CD4-positive, alpha-beta memory T cell (primary cell): ENCODE measurements at places on chromosomes 5 and 9. TPM values are rescaled to one million over a fixed set of nuclear protein-coding genes. Genes with fewer than 3 reads are reported as not detected.

DNA sequence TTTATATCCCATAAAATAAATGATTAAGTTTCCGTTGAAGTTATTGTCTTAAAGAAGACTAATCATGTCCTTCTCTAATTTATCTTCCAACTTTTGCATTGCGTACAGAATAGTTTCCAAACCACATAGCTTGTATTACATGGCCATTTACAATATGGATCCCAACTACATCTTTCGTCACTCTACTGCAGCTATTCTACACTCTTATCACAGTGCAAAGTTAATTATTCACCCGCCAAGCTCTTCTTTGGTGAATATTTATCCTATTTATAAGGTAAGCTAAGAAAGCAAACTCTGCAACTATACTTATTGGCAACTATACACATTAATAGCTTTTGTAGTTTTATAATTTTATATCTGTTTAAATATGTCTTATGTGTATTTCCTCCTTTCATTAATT, 75.9 kb upstream of the ADAMTS19 start:
- H3K4me1 ChIP-seq, result no peaks in the 10 kb centered on the region
- no peak overlapping the region for H3K4me3 ChIP-seq
- no peaks in the 10 kb centered on the region for H3K36me3 ChIP-seq
- DNase-seq, result no peak
- H3K27ac ChIP-seq, result no peak overlapping the region

- no peaks in the 10 kb centered on the region for H3K27me3 ChIP-seq
- peaks cover 4% of the 10 kb centered on the region for H3K36me3 ChIP-seq
- peaks cover 29% of the 10 kb centered on the region for H3K4me1 ChIP-seq
These were observed 20.7 kb downstream of the EHMT1 start for GRCh38 chr9:137639303-137640051.

The IGIP gene
- 0.27 TPM for polyA plus RNA-seq

DNA sequence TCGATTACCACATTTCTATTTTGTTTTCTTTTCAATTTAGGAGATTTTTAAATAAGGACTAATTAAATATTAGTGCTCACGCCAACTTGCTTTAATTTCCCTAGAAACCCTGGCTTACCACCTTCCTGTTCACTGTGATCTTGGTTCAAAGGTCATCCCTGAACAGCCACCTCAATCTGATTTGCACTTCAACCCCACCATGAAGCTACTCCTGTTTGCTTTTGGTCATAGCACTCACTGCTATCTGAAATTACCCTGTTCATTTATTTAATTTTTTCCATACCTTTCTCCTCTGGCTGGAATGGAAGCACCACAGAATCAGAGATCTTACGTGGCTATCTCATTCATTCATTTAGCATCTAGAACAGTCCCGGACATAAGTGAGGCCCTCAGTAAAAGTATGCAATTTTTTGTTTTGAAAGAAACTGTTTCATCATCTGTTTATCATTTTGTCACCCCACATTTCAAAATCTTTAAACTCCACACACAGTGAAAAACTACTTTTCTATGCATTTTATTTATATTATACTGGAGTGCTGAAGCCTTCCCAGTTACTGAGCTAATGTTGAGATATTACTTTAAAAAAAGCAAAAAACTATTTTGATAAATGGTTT, 17.2 kb upstream of the ADAMTSL1 start:
- H3K4me1 ChIP-seq, result no peaks in the 10 kb centered on the region
- H3K27me3 ChIP-seq, result no peaks in the 10 kb centered on the region
- H3K36me3 ChIP-seq, result no peaks in the 10 kb centered on the region
- no peak overlapping the region for H3K27ac ChIP-seq
- H3K4me3 ChIP-seq, result no peak overlapping the region

GRCh38 chr5:159928122-159928909, 12.0 kb downstream of the ADRA1B start:
- H3K27me3 ChIP-seq, result peaks cover 4% of the 10 kb centered on the region
- H3K4me3 ChIP-seq, result no peak overlapping the region
- H3K36me3 ChIP-seq, result no peaks in the 10 kb centered on the region
- no peaks in the 10 kb centered on the region for H3K4me1 ChIP-seq
- no peak for DNase-seq

GRCh38 chr5:113226116-113226736, 208.6 kb downstream of the TSSK1B start:
- no peaks in the 10 kb centered on the region for H3K27me3 ChIP-seq
- H3K4me3 ChIP-seq, result no peak overlapping the region
- H3K4me1 ChIP-seq, result no peaks in the 10 kb centered on the region
- DNase-seq, result no peak
- no peaks in the 10 kb centered on the region for H3K36me3 ChIP-seq
- no peak overlapping the region for H3K27ac ChIP-seq

DNA sequence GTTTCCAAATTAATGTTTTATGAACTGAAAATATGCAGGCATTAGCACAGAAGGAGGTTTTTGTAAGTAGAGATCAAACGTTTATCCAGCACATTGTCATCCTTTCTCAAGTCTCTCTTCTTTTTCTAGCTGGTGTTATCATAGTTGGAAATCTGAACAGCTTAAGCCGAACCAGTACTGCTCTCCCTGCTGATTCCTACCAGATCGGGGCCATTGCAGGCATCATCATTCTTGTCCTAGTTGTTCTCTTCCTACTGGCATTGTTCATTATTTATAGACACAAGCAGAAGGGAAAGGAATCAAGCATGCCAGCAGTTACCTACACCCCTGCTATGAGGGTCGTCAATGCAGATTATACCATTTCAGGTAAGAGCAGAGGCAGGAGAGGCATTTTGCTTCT, 72.1 kb upstream of the PRRC1 start:
- H3K27me3 ChIP-seq, result no peaks in the 10 kb centered on the region
- H3K4me3 ChIP-seq, result no peak overlapping the region
- no peaks in the 10 kb centered on the region for H3K36me3 ChIP-seq

DNA sequence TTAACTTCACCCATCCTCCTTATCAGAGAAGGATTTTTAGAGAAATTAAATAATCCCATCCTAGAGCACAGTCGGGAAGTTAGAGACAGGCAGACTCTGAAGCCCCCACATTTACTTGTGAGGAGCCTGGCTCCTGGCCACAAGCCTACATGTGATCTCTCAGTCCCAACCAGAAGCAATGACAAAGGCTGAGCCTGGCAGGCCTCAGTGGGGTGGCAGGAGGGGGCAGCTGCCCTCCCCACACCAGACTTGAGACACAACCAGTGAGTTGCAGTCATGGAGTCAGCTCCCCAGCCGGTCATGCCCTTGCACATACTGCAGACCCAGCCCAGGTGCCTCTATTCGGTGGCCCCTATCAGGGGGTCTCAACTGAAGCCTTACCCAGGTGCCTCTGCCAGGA, 11.0 kb downstream of the NAIF1 start:
- H3K4me1 ChIP-seq, result peaks cover 10% of the 10 kb centered on the region
- DNase-seq, result no peak
- no peak overlapping the region for H3K4me3 ChIP-seq
- H3K27me3 ChIP-seq, result no peaks in the 10 kb centered on the region
- H3K27ac ChIP-seq, result no peak overlapping the region

DNA sequence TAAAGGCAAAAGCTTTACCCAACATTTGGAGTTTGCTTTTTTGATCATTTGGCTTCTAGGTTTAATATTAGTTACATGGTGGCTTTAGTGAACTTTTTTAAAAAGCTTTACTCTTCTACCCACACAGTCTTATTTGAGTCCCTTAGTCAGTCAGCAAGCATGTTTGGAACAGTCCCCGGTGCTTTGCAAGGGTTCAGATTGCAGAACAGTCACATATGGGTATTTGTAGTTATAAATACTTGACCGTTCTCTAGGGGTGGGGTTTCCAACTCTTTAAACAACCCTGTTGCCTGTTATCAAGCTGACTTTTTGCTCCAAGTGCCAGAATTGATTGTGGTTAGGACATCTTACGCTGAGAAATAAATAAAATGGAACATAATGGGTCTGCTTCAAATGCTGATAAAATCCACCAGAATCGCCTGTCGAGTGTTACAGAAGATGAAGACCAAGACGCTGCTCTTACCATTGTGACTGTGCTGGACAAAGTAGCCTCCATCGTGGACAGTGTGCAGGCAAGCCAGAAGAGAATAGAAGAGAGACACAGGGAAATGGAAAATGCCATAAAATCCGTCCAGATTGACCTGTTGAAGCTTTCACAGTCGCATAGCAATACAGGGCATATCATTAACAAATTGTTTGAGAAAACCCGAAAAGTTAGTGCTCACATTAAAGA, at the start of gene CAVIN4:
TSS of gene CAVIN4 (plus strand) at position 304 of the 673 bp plus-strand sequence. CDS start at position 369, 65 bp downstream.
- no peak for DNase-seq
- H3K4me3 ChIP-seq, result no peak within 1 kb of the TSS
- H3K27me3 ChIP-seq, result no peaks in the 10 kb centered on the region
- H3K4me1 ChIP-seq, result no peaks in the 10 kb centered on the region
- no peaks in the 10 kb centered on the region for H3K36me3 ChIP-seq

DNA sequence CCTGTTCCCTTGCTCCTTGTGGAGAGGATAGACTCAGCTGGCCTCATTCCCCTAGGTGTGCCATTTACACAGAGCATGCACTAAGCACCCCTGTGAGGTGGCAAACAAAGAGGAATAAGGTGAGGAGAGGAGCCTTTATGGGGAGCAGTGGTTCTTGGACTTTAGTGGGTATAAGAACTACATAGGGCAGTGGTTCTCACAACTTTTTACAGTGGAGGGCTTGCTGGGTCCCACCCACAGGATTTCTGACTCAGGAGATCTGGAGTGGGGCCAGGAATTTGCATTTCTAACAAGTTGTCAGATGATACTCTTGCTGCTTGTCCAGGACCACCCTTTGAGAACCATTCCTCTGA, 42.0 kb downstream of the CSF1R start:
- H3K36me3 ChIP-seq, result peaks cover 82% of the 10 kb centered on the region
- no peak for DNase-seq
- peaks cover 11% of the 10 kb centered on the region for H3K4me1 ChIP-seq

GRCh38 chr5:31366941-31367340, 165.0 kb downstream of the DROSHA start:
- no peaks in the 10 kb centered on the region for H3K27me3 ChIP-seq
- H3K27ac ChIP-seq, result no peak overlapping the region
- no peak overlapping the region for H3K4me3 ChIP-seq
- no peaks in the 10 kb centered on the region for H3K36me3 ChIP-seq
- no peak for DNase-seq
- no peaks in the 10 kb centered on the region for H3K4me1 ChIP-seq

- H3K27me3 ChIP-seq, result no peaks in the 10 kb centered on the region
- H3K36me3 ChIP-seq, result no peaks in the 10 kb centered on the region
- no peak overlapping the region for H3K4me3 ChIP-seq
- no peak for DNase-seq
These were observed 33.1 kb upstream of the SPIN1 start for GRCh38 chr9:88355166-88355565.

DNA sequence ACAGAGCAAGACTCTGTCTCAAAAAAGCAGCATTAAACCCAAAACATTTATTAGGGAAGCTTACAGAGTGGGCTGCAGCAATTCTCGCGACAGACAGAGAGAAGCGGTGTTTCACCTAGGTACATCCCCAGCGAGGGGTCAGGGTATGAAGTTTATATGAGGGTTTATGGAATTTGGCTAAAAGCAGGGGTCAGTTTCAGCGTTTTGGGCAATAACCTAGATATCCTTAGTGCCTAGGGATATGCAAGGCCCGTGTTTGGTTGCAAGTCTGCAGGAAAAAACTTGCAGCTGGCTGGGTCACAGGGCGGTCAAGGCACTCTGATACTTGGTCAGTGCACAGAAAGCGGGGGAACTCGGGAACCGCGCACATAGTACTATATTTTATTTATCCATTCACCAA, 649 bp upstream of the GLE1 start:
- H3K4me1 ChIP-seq, result peaks cover 21% of the 10 kb centered on the region
- peaks cover 13% of the 10 kb centered on the region for H3K36me3 ChIP-seq
- H3K4me3 ChIP-seq, result no peak overlapping the region
- H3K27me3 ChIP-seq, result no peaks in the 10 kb centered on the region
- no peak for DNase-seq

DNA sequence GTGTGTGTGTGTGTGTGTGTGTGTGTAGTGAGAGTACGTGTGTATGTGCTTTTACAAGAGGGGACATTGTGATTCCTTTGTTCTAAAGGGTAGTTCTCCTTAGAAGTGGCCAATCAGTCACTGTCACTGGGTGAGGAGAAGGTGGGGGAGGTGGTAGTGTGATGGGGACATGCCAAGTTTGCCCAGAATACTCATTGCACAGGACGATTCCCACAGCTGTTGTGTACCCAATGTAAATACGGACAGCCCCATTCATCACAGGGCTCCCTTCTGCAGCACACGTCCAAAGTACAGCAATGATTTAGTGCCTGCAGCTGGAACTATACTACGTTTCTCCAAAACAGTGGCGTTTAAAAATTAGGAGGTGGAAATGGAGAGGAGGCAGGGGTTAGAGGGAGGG, 287.8 kb downstream of the TLR4 start:
- no peak overlapping the region for H3K4me3 ChIP-seq
- H3K27me3 ChIP-seq, result no peaks in the 10 kb centered on the region
- DNase-seq, result no peak
- no peaks in the 10 kb centered on the region for H3K36me3 ChIP-seq

The PCA3 gene
- polyA plus RNA-seq, result not detected

DNA sequence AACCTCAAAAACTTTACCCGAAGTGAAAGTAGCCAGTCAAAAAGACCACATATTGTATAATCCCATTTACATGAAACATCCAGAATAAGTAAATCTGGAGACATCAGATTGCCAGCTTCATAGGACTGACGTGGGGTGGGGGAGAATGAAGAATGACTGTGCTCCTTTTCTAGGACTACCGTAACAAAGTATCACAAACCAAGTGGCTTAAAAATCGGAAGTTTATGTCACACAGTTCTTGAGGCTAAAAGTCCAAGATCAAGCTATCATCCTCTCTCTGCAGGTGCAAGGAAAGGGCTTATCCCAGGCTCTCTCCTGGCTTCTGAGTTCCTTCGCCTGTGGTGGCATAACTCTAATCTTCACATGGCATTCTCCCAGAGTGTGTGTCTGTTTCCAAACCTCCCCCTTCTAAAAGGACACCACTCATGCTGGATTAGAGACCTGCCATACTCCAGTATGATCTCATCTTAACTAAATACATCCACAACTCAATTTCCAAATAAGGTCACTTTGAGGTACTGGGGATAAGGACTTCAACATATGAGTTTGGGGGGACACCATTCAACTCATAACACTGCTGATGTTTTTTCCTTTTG, 25.5 kb downstream of the ADAM19 start:
- peaks cover 100% of the 10 kb centered on the region for H3K4me1 ChIP-seq
- H3K27ac ChIP-seq, result peak overlapping the region; percentile 44
- H3K27me3 ChIP-seq, result no peaks in the 10 kb centered on the region
- H3K4me3 ChIP-seq, result no peak overlapping the region
- DNase-seq, result no peak
- H3K36me3 ChIP-seq, result no peaks in the 10 kb centered on the region

GRCh38 chr9:95552814-95553546, 36.2 kb upstream of the PTCH1 start:
- H3K27ac ChIP-seq, result no peak overlapping the region
- peaks cover 5% of the 10 kb centered on the region for H3K27me3 ChIP-seq
- no peak overlapping the region for H3K4me3 ChIP-seq
- H3K4me1 ChIP-seq, result no peaks in the 10 kb centered on the region
- no peaks in the 10 kb centered on the region for H3K36me3 ChIP-seq

The CER1 gene
- not detected for polyA plus RNA-seq

The IFNB1 gene
- 0.40 TPM for polyA plus RNA-seq

DNA sequence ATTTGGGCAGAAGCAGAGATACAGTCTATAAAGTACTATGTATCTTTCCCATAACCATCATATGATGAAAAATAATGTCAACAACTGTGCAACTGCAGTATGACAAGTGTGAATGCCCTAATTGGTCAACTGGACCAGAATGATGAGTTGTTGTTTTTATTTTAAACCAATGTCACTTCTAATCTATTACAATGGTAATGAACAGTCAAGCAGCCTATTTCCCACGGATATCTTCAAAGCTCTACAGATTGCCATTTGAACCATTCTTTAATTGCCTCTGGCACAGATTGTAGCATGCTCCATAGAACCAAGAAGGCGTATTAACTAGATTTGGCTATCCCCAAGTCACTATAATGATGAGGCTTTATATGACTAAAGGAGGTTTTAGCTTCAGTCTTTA, 233.6 kb downstream of the TRPM3 start:
- DNase-seq, result no peak
- no peaks in the 10 kb centered on the region for H3K27me3 ChIP-seq
- no peaks in the 10 kb centered on the region for H3K4me1 ChIP-seq
